Stimulated activated CD4-positive, alpha-beta T cell treated with anti-CD3 and anti-CD28 coated beads, TNF-alpha, amount 100 ng/mL, for 4 hours (primary cell): ENCODE measurements at places on chromosomes 5 and 9.

DNA sequence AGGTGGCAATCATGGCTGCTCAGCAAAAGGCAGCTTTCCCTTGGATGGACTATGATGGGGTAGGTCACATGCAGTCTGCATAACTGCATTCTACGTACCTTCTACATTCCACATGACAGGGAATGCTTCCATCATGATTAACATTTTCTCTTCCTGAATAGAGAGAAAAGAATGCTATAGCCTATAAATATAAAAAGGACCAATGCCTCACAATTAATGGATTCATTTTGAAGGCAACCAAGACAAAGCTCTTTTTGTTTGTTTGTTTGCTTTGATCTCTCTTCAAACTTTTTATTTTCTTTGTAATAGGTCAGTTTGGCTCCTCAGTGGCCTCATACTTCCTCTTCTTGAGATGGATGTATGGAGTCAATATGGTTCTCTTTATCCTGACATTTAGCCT is 201.3 kb downstream of the ALDH1A1 start:
- DNase-seq, result no peak

DNA sequence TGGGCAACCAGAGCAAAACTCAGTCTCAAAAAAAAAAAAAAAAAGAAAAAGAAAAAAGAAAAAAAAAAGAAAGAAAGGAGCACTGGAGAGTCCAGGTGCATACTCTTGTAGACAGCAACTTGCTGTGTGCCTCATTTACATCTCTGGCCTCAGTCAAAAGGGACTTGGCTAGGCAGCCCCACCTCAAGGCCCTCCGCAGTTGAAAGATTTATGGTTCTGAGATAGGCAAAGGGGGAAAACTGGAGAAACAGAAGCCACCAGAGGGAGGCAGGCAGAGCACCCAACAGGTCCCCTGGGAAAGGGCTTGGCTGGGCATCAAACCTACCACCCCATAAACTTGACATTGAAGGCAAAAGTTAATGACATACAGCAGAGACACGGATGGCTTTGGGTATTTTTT is 6.1 kb downstream of the ORM2 start:
- no peak for DNase-seq

DNA sequence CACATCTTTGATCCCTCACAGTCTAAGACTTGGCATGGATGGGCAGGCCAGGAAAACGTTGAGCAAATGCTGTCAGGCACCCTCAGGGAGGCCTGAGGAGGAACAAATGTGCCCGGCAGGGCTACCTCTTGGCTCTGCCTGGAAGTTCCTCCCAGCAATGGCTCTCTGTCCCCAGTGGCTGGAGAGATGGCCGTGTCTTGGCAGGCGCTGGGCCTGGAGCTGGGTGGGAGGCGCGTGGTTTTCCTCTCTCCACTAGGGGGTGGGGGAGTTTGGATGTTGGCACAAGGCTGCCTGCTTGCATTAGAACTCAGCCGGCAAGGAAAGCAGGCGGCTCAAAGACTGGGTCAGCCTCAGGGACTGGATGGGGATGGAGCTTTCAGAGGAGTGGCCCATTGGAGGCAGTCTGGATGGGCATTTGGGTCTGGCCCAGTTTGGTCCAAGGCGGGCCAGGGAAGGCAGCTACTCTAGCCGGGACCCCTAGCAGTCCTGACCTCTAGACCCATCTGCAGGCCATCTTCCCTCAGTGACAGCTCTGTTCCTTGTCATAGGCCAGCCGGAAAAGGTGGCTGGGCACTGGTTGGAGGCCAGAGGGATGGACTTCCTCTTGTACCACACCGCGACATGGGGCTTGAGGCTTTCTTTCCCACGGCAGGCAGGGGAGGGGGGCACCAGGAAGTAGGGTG is 68.2 kb upstream of the STC2 start:
- DNase-seq, result no peak

GRCh38 chr5:139283252-139284166 is 10.0 kb upstream of the MATR3 start:
- DNase-seq, result no peak

DNA sequence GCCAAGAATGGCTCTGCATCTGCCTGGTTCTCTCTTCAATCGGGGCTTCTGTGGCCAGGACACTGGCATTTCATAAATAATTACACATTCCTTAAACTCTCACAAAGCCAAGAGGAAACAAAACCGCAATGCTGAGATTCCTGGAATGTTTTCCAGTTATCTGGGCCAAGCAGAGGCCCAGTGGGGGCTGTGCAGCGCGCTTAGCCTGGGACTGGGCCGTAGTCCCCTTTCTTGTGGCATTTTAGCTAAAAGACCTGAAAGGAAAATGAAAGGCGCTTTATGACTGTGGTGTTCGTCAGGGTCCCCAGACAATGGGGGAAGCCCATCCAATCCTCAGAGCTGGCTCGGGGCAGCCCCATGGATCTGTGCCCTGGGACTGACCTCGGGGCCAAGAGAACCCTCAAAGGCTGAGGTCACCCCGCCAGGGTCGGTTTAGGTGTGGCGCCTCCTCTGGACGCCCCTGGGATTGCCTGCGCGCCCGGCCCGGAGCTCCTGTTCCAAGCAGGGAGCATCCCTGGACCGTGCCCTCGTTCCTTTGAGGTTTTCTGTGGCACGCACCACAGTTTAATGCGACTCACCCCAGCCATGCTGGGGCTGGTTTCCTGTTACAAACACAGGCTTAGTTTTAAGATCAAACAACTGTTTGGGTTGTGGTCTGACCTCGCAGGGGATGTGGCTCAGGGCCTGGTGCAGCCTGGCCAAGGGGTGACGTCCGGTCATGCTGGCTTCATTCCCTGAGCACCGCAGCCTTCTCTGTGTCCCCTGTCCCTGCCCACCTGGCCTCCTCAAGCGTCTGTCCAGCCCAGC is 51.5 kb upstream of the NKD2 start:
- no peak for DNase-seq

GRCh38 chr5:24161559-24161958 is 483.2 kb downstream of the CDH10 start:
- DNase-seq, result no peak

GRCh38 chr9:126412905-126413304 is 86.3 kb downstream of the MVB12B start:
- no peak for DNase-seq

- no peak for DNase-seq
Measured at GRCh38 chr5:38543886-38544285, 12.6 kb downstream of the LIFR start.

DNA sequence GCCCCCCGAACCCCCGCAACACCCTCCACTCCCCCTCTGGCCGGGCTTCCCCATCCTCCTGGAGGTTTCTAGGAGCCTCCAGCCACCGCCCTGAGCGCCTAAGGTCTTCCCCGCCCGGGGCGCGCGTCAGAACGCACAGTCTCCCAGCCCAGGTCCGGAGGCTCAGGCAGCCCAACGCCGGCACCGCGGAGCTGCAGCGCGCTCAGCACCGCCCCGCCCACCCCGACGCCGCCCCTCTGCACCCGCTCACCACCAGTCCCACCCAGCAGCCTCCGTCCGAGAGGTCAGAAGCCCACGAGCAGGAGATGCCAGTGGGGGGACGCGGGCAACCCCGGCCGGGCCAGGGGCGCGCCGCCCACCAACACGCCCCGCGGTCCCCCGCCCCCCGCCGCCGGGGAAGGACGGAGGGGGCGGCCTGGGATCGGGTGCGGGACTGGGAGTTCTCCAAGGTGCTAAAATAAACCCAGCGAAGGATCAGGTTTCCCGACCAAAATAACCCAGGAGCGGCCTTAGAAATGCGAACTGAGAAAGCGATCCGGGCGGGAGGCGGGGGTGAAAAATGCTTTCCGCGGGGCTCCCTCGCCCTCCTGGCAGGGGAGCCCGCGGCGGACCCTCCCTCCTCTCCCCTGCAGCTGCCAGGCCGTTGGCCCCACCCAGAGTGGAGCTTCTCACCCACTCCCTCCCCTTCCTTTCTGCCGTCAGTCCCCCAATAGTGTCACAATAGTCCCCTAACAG is 6.5 kb upstream of the FAM78A start:
- DNase-seq, result no peak

DNA sequence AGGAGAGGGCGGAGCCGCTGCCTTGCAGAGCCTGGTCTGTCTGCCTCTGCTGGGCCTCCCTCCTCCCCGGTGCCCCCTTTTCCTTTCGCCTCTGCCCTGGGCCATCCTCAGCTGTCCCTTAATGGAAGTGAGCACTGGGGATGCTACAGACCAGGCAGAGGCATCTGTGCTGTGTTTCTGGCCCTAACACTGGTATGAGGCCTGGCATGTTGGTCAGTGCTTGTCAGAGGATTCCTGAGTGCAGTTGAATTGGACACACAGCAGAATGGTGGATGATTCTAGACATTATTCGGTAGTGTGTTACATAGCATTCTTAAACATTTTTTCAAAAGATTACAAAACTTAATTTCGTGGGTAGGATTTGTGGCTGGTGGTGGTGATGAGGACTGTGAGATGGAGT is 88.6 kb downstream of the EHMT1 start:
- no peak for DNase-seq

- DNase-seq, result no peak
Measured at GRCh38 chr5:172830876-172831662, 3.0 kb upstream of the ERGIC1 start.

GRCh38 chr9:33164138-33164809 is 2.9 kb downstream of the B4GALT1 start:
- no peak for DNase-seq

DNA sequence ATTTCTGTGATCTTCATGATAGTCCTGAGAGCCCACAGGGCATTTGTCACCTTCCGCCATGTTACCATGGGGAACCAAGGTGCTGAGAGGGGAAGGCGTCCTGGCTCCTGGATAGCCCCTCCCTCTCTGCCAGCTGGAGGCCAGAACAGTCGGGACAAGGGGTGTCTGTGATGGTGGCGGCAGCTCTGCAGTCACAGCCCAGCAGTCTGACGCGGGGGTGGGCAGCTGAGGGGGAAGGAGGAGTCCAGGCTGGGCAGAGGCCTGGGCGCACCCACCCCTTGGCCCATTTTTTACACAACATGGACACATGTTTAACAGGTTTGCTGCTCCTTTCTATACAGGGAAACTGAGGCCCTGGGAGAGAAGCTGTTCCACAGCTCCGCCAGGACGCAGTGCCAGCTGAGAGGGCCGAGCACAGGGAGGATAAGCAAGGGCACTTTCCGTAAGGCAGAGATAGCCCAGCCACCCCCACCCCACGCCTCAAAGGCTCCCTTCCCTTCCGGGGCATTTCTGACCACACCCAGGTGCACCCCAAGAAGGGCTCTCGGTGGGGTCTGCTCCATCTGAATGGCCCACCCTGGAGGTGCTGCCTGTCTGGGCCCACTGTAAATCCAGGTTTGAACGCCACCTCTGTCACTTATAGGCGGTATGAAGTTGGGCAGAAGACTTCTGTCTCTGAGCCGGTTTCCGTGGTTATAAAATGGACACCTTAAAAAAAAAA is 17.1 kb downstream of the LRRC8A start:
- no peak for DNase-seq

GRCh38 chr5:82182662-82183061 is 95.5 kb downstream of the RPS23 start:
- DNase-seq, result no peak

DNA sequence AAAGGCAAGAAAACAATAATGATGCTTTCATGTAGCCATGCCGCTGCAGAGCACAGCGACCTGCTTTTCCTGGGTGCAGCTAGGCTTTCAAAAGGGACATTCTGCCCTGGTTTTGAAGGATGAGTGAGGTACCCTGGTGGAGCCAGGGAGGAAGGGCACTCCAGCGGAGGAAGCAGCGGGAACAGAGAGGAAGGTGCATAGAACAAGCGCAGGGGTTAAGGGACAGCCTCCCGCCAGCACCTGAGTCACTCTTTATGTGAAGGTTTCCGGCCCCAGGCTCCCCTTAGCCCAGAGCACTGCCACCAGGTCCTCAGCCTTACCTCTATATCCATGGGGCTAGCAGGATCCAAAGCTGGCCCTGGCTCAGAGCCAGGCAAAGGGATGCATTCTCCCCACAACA is 221.1 kb downstream of the CDK5RAP2 start:
- no peak for DNase-seq

DNA sequence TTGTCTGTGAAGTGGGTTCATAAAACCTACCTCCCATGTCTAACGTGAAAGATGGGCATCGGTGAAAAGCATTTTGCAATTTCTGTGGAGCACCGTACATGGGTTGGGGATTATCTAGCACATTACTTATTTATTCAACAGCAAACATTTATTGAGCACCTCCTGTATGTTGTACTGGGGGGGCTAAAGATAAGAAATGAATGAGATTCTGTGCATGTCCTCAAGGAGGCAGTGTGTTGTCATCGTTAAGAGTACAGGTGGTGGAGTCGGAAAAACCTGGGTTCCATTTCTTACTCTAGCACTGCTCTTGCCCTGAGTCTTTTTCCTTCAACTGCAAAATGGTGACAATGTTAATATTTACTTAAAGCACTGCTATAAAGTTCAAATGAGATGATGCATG is 30.4 kb upstream of the DENND1A start:
- DNase-seq, result no peak

DNA sequence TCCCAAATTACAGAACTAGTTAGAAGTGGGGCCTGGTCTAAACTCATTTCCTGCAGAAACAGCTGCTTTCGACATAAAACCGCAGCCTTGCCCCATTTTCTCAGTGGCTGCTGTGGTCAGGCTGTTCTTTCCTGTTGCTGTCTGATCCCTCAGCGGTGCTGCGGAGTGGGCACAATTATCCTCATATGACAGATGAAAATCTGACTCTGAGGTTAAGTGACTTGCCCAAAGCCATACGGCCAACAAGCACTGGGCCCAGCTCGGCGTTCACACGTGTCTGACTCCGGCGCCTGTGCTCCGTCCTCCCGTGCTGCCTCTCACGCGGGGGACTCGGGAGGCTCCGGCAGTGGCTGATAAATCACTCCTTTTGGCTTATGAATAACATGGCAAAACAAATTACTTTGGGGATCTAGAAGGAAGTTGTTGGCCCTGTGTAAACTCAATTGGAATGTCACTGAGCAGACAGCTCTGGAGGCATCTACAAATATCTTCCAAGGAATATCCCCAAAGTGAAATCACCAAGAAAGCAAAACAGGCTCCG is 142.6 kb upstream of the LMX1B start:
- peak; percentile 28 for DNase-seq

GRCh38 chr9:20379804-20380225 is 242.5 kb downstream of the MLLT3 start:
- DNase-seq, result no peak

- DNase-seq, result no peak
Measured at GRCh38 chr9:91433180-91433579, 9.5 kb upstream of the NFIL3 start.

GRCh38 chr9:87798261-87798833 is 72.4 kb downstream of the CTSL start:
- DNase-seq, result no peak

- no peak for DNase-seq
Measured at GRCh38 chr5:142845954-142846398, 75.8 kb downstream of the ARHGAP26 start.

DNA sequence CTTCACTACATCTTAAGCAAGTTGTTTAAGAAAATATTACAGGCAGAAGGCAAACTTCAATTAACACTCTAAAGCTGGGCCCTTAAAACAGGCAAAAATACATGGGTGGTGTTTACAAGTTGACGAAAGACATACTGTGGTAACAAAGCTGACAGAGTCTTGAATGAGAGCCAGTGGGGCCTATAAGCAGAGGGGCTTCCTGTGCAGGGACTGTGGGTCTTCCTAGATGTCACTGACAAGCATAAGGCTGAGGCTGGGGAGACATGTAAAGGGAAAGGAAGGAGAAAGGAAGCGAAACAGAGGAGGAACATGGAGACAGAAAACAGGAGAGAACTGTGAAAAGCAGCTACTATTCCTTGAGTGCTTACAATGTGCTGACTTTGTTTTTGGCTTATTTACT is 308.0 kb upstream of the RPS23 start:
- DNase-seq, result no peak
